Stimulated activated CD8-positive, alpha-beta memory T cell treated with anti-CD3 and anti-CD28 coated beads, Interleukin-7, amount 100 ng/mL, for 48 hours (primary cell): ENCODE measurements at places on chromosomes 6 and 20.

- no peak for DNase-seq
These were observed 89.9 kb downstream of the TULP4 start for GRCh38 chr6:158402184-158402583.

- no peak for DNase-seq
These were observed 31.3 kb upstream of the SLCO4A1 start for GRCh38 chr20:62611012-62611411.

- no peak for DNase-seq
These were observed 1.7 kb downstream of the ZUP1 start for GRCh38 chr6:116666869-116667268.

GRCh38 chr20:9031991-9032390, 36.9 kb upstream of the PLCB4 start:
- no peak for DNase-seq

- no peak for DNase-seq
These were observed 103.1 kb upstream of the ADGRF1 start for GRCh38 chr6:47145212-47145611.

DNA sequence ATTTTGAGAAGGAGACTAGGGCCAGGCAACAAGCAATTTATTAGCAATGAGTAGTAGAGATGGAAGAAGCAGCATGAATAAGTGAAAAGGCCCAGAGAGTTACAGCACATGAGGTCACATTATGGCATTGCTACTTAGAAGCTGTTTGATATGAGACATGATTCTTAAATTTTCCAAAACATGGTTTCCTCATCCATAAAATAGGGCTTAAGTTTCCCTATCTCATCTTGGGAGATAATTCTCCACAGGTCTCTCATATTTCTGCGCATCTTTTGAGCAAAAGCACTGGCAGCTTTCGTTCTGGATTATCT, 656.1 kb downstream of the EPHA7 start:
- no peak for DNase-seq

DNA sequence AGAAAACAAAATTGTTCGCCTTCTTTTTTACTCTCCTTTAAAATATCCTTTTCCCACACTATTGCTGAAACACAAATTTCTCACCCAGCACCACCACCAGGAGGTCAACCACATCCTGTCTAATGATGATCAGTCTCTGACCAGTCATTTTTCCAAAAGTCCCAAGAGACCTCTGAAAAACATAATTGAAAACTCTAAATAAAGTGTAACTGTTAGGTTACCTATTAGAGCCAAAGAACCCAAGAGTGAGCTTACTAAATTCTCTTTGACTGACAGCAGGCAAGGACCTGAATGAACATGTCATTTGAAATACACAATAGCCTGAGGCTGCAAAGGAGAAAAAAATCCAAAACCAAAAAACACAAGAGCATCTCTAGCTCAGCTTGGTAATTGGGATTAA, 735.4 kb downstream of the CBLN4 start:
- no peak for DNase-seq

DNA sequence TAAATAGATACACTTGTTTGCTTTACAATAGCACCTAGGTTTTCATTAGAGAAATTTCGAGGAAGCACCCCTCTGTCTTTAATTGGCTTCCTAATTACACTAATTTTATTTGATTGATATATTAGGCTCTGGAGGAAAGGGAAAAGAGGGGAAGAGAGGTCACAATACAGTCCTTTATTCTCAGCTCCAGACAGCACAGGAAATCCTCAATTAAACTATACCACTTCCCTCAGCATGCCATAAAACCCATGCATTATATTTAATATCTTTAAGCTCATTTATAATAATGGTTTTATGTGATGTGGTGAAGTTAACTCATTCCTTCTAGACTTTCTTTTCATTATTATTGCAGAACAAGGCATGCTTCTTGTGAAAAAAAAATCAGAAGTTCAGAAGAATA, 17.7 kb upstream of the PDE7B start:
- DNase-seq: no peak

- no peak for DNase-seq
These were observed 219.2 kb downstream of the KHDC1L start for GRCh38 chr6:73006146-73006545.

GRCh38 chr6:144013486-144013909, 5.4 kb upstream of the PLAGL1 start:
- DNase-seq: no peak

DNA sequence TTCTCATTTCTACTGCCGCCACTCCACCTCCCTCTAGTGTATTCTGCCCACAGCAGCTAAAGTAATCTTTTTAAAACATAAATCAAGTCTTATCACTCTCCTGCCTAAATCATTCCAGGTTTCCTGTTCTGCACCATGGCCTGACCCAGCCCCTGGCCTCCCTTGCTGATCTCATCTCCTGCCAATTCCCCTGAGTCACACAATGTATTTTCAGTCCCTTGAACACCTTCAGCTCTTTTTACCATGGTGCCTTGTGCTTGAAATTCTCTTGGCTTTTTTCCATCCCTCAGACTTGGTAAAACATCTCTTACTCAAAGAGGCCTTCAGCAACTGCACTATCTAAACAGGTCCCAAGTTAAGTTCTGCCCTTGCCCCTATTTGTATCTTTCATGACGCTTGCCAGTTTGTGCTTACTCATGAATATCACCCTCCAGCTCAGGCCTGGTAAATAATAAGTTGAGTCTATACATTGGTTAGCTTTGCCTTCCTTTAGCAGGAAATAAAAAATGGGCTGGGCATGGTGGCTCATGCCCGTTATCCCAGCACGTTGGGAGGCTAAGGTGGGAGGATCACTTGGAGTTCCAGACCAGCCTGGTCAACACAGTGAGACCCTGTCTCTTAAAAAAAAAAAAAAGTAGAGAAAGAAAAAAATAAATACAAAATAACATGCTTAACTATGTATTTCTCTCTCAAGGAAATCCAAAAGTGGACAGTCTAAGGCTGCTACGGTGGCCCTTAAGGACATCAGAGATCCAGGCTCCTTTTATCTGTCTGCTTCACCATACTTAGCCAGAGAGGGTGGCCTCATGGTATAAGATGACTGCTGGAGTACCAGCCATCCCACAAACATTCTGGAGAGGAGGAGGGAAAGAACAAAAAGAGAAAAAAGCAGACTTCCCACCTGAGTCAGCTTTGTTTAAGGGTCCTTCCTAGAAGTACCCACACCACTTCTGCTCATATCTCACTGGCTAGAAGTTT, 62.2 kb downstream of the ARFGEF2 start:
- no peak for DNase-seq

- DNase-seq: no peak
These were observed 54.1 kb downstream of the MYH7B start for GRCh38 chr20:35009665-35010328.

- no peak for DNase-seq
These were observed 14.6 kb downstream of the DEF6 start for GRCh38 chr6:35312076-35312800.

GRCh38 chr6:26322645-26323482, 42.1 kb upstream of the BTN3A2 start:
- DNase-seq: no peak

- no peak for DNase-seq
These were observed 56.5 kb upstream of the DST start for GRCh38 chr6:56699066-56699654.

DNA sequence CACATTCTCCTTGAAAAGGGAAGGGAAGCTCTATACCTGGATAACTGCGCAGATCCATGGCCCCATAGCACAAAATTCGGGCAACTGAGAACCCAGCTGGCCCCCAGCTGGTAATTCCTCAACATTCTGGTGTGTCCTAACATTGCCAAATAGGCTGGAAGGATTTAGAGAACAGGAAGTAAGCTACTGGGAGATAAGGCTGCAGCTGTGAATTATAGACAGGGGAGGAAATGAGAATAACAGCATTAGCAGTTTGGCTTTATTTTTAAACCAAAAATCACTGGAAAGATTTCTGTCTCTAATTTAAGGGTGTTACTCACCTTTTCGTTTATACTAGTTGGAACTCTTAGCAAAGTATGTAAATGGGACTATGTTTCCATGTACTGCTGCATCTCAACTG, 97.2 kb downstream of the TULP4 start:
- no peak for DNase-seq

DNA sequence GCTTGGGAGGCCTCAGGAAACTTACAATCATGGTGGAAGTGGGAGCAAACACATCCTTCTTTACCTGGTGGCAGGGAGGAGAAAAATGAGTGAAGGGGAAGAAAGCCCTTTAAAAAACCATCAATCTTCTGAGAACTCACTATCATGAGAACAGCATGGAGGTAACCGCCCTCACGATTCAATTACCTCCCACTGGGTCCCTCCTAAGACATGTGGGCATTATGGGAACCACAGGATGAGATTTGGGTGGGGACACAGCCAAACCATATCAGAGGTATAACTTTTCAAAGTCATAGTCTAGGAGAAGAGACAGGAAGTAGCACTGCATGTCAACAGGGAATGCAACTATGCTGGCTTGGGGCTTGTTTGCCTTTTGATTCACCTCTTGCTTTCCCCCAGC, 59.9 kb upstream of the DTNBP1 start:
- DNase-seq: no peak
